H1 (cell line): ENCODE measurements at places on chromosomes 3 and 15. TPM values are rescaled to one million over a fixed set of nuclear protein-coding genes. Genes with fewer than 3 reads are reported as not detected.

The ILDR1 gene
- 1.6 and 1.8 TPM in 2 replicates for total RNA-seq

The DCLK3 gene
- total RNA-seq = 0.63 and 0.69 TPM in 2 replicates

The SOX14 gene
- total RNA-seq = 0.21 and 0.50 TPM in 2 replicates

The COL8A1 gene
- total RNA-seq = 0.99 and 1.2 TPM in 2 replicates

The LAMB2 gene
- 107 and 112 TPM in 2 replicates for total RNA-seq

The GOLGA6D gene
- total RNA-seq = 0.69 and 0.73 TPM in 2 replicates

The FANCD2OS gene
- not detected in 2 replicates for total RNA-seq

The RBM5 gene
- 82.7 and 83.7 TPM in 2 replicates for total RNA-seq

The RHCG gene
- total RNA-seq = 0.46 TPM in 1 of 2 replicates, not detected in the other

The PAQR5 gene
- total RNA-seq = 7.8 and 8.7 TPM in 2 replicates

The CNTN4 gene
- 2.2 and 3.3 TPM in 2 replicates for total RNA-seq

The CFAP91 gene
- 3.8 and 5.4 TPM in 2 replicates for total RNA-seq

The SPTBN5 gene
- 0.84 and 1.1 TPM in 2 replicates for total RNA-seq

The ULK4 gene
- 8.8 and 10.8 TPM in 2 replicates for total RNA-seq

The NEK4 gene
- 39.5 and 40.0 TPM in 2 replicates for total RNA-seq

The SAMMSON gene
- total RNA-seq = not detected in 2 replicates

- DNase-seq = no peak
- no peaks in the 10 kb centered on the region for H3K4me1 ChIP-seq
- H3K27ac ChIP-seq = no peak overlapping the region
Measured at GRCh38 chr15:57596978-57597377, 5.3 kb downstream of the MYZAP start.

GRCh38 chr15:43190178-43190577, 5.0 kb downstream of the CCNDBP1 start:
- H3K27ac ChIP-seq = no peak overlapping the region
- DNase-seq = no peak
- H3K4me1 ChIP-seq = no peaks in the 10 kb centered on the region
- peaks cover 5% of the 10 kb centered on the region; the same call in 1 of the 2 replicates for H3K36me3 ChIP-seq
- no peaks in the 10 kb centered on the region for H3K27me3 ChIP-seq
- no peak overlapping the region for H3K4me3 ChIP-seq

GRCh38 chr3:8736436-8736835, 2.8 kb downstream of the CAV3 start:
- H3K4me1 ChIP-seq = peaks cover 5% of the 10 kb centered on the region
- no peaks in the 10 kb centered on the region for H3K27me3 ChIP-seq
- DNase-seq = no peak
- H3K4me3 ChIP-seq = no peak overlapping the region
- H3K36me3 ChIP-seq = no peaks in the 10 kb centered on the region

- no peaks in the 10 kb centered on the region for H3K36me3 ChIP-seq
- no peak for DNase-seq
- H3K4me3 ChIP-seq = no peak overlapping the region
- no peaks in the 10 kb centered on the region for H3K4me1 ChIP-seq
- no peaks in the 10 kb centered on the region for H3K27me3 ChIP-seq
- H3K27ac ChIP-seq = no peak overlapping the region
Measured at GRCh38 chr15:25184356-25185155, 229.8 kb downstream of the SNRPN start.

GRCh38 chr15:66066005-66066404, 187.5 kb downstream of the MEGF11 start:
- no peak overlapping the region for H3K4me3 ChIP-seq
- H3K36me3 ChIP-seq = no peaks in the 10 kb centered on the region
- no peak for DNase-seq
- H3K27me3 ChIP-seq = no peaks in the 10 kb centered on the region

- no peaks in the 10 kb centered on the region for H3K4me1 ChIP-seq
- no peaks in the 10 kb centered on the region for H3K36me3 ChIP-seq
- no peak overlapping the region for H3K27ac ChIP-seq
- no peak for DNase-seq
- no peaks in the 10 kb centered on the region for H3K27me3 ChIP-seq
- no peak overlapping the region for H3K4me3 ChIP-seq
Measured at GRCh38 chr3:167350245-167350862, 29.7 kb downstream of the ZBBX start.

DNA sequence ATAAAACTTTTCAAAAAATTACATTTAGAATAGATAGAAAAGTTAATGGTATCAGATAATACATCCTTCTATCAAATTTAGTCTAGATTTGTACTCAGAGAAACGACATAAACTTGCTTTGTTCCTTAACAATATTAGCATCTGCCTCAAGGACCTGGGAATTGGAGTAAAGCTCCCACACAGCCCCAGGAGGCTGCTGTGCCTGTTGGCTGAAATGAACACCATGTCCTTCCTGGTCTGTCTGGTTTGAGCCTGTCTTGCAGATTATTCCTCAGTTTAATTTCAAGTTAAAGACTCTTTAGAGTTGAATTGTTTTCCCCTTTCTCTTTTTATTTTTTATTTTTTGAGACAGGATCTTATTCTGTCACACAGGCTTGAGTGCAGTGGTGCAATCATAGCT, 19.4 kb downstream of the GNB5 start:
- no peaks in the 10 kb centered on the region for H3K27me3 ChIP-seq
- peak; percentile 20 for DNase-seq
- no peaks in the 10 kb centered on the region for H3K4me1 ChIP-seq

DNA sequence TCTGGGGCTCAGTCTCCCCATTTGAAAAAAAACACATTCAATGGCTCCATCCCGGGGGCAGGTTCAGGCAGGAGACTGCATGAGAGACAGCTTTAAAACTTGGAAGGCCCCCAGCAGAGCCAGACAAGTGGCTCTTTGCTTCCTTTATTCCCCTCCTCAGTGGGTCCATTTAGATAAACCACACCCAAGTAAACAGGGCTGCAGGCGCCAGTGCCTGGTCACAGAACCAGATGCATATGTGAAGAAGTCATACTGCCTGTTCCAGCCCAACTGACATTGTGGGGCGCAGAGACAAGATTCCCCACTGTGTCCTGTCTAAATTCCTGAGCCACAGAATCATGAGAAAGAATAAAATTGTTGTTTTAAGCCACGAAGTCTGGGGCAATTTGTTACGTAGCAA, 9.0 kb downstream of the FBN1 start:
- no peaks in the 10 kb centered on the region for H3K36me3 ChIP-seq
- H3K4me1 ChIP-seq = peaks cover 1% of the 10 kb centered on the region
- DNase-seq = no peak
- no peaks in the 10 kb centered on the region for H3K27me3 ChIP-seq

DNA sequence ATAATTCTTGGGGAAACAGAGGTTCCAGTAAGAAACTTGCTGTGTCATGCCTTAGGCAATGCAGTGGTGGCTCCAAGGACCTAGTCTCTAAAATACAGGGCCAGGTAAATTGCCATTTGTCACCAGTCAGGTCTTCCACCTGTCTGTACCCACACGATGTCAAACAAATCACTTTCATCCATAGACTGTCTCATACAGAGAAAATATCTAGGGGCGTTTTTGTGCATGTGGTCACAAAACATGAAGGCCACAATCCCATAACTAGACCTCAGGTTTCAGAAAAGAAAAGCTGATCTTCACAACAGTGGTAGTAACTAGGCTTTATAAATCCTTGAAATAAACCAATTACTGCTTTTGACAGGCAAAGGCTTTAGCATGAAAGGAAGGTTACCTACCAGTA, 92.3 kb downstream of the SLC9A9 start:
- no peak overlapping the region for H3K4me3 ChIP-seq
- H3K36me3 ChIP-seq = no peaks in the 10 kb centered on the region
- no peak overlapping the region for H3K27ac ChIP-seq
- H3K27me3 ChIP-seq = no peaks in the 10 kb centered on the region
- no peaks in the 10 kb centered on the region for H3K4me1 ChIP-seq

DNA sequence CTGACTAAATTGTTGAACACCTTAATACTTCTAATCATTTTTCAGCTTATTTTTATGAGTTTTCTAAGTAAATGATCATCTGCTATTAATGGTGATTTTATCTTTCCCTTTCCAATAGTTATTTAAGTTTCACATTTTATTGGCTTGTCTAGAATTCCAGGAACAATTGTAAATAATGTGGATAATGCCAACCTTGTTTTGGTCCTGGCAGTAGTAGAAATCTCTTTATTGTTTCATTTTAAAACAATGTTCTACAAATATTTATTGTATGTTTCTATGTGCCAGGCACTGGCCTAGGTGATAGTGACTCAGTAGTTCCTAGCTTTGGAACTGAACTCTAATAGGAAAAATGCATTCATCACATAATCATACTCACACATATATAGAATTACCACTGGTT, 264.1 kb downstream of the ADAMTSL3 start:
- H3K27me3 ChIP-seq = no peaks in the 10 kb centered on the region
- no peak overlapping the region for H3K27ac ChIP-seq
- no peak overlapping the region for H3K4me3 ChIP-seq
- H3K4me1 ChIP-seq = no peaks in the 10 kb centered on the region

GRCh38 chr15:101046826-101047225, 127.7 kb downstream of the LRRK1 start:
- peaks cover 4% of the 10 kb centered on the region for H3K4me1 ChIP-seq
- no peak overlapping the region for H3K27ac ChIP-seq
- H3K4me3 ChIP-seq = no peak overlapping the region
- no peaks in the 10 kb centered on the region for H3K27me3 ChIP-seq
- H3K36me3 ChIP-seq = no peaks in the 10 kb centered on the region
- DNase-seq = peak; percentile 33

- H3K4me3 ChIP-seq = no peak overlapping the region
- H3K27ac ChIP-seq = no peak overlapping the region
- H3K4me1 ChIP-seq = no peaks in the 10 kb centered on the region
- no peak for DNase-seq
Measured at GRCh38 chr3:154872074-154872473, 208.0 kb upstream of the MME start.

GRCh38 chr3:52886049-52886730, 11.2 kb downstream of the STIMATE start:
- H3K27me3 ChIP-seq = no peaks in the 10 kb centered on the region
- H3K27ac ChIP-seq = no peak overlapping the region

GRCh38 chr3:13016083-13016720, 57.0 kb downstream of the IQSEC1 start:
- H3K36me3 ChIP-seq = no peaks in the 10 kb centered on the region
- H3K4me1 ChIP-seq = peaks cover 43% of the 10 kb centered on the region

DNA sequence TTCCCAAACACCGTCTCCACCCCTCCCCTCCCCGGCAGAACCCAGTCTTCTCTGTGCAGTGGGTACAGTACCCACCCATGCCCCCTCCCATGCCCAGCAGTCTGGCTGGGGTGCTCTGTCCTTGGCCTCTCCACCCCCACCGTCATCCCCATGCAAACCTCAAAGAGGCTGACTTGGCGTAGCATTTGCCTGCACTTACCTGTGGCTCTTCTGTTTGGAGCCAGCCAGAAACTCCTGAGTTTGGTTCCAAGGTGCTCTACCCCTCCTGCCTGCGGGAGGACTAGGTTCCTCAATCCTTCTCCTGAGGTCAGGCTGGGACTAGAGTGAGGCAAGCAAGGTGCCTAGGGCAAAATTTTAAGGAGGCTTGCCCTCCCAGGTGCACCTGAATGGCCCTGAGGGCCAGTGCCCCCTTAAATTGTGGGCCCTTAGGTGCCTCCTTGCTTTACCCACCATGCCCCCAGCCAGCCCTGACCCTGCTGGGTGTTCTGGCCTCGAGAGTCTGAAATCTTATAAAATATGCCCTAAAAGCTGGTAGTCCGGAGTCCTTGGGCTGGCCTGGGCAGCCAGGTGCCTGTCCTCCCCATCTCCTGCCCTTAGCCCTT, 47.1 kb upstream of the C15orf39 start:
- H3K27ac ChIP-seq = no peak overlapping the region
- H3K4me1 ChIP-seq = peaks cover 4% of the 10 kb centered on the region
- H3K4me3 ChIP-seq = no peak overlapping the region

GRCh38 chr15:90677807-90678790, 39.0 kb upstream of the BLM start:
- no peaks in the 10 kb centered on the region for H3K4me1 ChIP-seq
- no peak overlapping the region for H3K27ac ChIP-seq
- H3K27me3 ChIP-seq = no peaks in the 10 kb centered on the region
- no peak for DNase-seq

GRCh38 chr15:57172925-57173324, 203.4 kb upstream of the CGNL1 start:
- H3K27me3 ChIP-seq = no peaks in the 10 kb centered on the region
- no peak for DNase-seq
- H3K4me3 ChIP-seq = no peak overlapping the region
- H3K36me3 ChIP-seq = no peaks in the 10 kb centered on the region
- H3K4me1 ChIP-seq = no peaks in the 10 kb centered on the region

DNA sequence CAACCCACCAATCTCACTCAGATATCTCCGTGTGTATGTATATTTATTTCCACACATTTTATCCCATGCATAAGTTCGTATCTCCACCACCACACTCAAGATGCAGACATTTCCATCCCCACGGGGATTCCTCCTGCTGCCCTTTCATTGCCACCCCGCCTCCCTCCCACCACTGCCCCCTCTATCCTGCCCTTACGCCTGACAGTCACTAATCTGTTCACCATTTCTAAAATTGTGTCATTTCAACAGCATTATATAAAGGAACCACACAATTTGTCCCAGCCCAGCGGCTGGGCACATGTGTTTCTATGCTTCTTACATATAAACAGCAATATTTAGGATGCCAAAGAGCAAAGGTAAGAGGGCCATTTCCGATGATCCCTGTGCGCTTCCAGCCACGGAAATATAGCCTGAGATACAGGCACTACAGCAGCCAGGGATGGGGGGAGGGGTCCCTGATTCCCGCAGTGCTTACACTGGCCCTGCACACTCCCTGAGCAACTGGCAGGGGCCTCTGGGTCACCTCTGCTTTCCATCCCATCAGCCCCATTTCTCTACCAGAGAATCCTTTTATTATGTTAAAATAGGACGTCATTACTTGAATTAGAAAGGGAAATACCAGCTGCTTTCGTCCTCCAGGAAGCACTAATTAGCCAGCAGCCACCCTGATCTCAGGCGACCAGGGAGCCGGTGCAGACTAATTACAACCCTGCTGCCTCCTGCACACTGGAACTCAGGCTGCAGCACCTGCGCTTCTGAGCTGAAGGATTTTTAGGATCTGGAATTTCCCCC, 372.0 kb upstream of the ATP10A start:
- peak overlapping the region; percentile 86 for H3K27ac ChIP-seq
- H3K27me3 ChIP-seq = no peaks in the 10 kb centered on the region
- H3K4me1 ChIP-seq = peaks cover 13% of the 10 kb centered on the region; the same call in 1 of the 2 replicates
- no peaks in the 10 kb centered on the region for H3K36me3 ChIP-seq
- H3K4me3 ChIP-seq = peak overlapping the region; percentile 46
- peak; percentile 80 for DNase-seq

GRCh38 chr15:32683906-32684584, 33.8 kb upstream of the GREM1 start:
- H3K4me3 ChIP-seq = no peak overlapping the region
- DNase-seq = no peak
- H3K36me3 ChIP-seq = no peaks in the 10 kb centered on the region
- H3K4me1 ChIP-seq = no peaks in the 10 kb centered on the region; the same call in 1 of the 2 replicates
- no peak overlapping the region for H3K27ac ChIP-seq

- H3K27me3 ChIP-seq = no peaks in the 10 kb centered on the region
- no peak overlapping the region for H3K4me3 ChIP-seq
- H3K4me1 ChIP-seq = no peaks in the 10 kb centered on the region
- H3K36me3 ChIP-seq = no peaks in the 10 kb centered on the region
- no peak for DNase-seq
Measured at GRCh38 chr15:63987796-63988378, 58.4 kb downstream of the DAPK2 start.

DNA sequence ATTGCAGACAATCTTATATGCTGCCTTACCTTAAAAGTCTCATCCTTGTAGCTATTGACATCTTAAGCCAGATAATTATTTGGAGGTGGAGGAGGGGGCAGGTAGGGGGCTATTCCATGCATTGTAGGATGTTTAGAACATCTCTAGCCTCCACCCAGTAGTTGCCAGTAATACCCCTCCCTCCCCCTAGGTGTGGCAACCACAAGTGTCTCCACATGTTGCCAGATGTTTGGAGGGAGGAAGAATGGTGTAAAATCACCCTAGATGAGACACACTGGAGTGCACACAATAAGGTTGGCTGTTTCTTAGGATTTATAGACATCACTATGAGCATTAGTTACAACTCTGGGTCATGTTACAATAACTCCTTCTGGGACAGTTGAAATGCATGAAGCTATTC, 27.4 kb downstream of the GORASP1 start:
- H3K4me1 ChIP-seq = no peaks in the 10 kb centered on the region
- H3K36me3 ChIP-seq = peaks cover 46% of the 10 kb centered on the region
- no peaks in the 10 kb centered on the region for H3K27me3 ChIP-seq
- no peak overlapping the region for H3K4me3 ChIP-seq
- DNase-seq = no peak
